ENCODE measurements at places on chromosomes 3 and 15.
A peak's percentile ranks its signal among the peaks of the same experiment; 100 is the strongest.

DNA sequence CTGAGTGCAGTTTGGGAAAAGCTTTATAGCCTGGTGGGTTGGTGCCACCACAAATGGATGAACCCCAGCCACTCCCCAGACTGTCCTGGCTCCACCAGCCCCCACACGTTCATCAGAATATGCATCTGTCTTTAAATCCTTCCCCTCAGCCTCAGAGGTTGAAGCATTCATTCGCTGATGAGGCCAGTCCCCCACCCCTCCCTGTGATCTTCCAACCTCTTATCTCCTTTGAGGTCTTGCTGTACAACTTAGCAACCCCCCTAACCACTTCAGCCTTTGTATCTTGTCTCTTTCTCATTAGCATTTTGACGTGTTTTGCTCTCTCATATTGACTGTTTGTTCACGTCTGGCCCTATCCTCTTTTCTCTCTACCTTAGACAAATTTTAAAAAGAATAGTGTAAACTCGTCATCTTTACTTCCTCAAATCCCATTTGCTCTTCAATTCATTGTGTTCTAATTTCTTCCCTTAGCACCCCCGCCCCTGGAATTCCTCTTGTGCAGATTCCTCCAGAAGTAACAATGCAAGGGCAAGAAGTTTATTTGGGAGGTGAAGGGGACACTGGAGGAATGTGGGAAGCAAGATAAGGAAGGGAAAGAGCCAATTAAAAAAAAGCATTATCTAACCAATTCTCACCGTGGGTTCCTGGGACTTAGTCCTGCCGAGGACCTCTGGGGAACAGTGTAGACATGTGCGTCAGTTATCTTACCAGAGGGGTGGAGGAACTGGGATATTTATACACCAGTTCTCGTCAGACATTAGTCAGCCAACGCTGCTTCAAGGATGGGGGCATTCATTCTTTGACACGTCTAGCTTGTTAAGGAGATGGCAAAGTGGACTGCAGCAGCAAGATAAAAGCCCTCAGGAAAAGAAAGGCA, 38.6 kb downstream of the MOBP start:
- no peak for DNase-seq

DNA sequence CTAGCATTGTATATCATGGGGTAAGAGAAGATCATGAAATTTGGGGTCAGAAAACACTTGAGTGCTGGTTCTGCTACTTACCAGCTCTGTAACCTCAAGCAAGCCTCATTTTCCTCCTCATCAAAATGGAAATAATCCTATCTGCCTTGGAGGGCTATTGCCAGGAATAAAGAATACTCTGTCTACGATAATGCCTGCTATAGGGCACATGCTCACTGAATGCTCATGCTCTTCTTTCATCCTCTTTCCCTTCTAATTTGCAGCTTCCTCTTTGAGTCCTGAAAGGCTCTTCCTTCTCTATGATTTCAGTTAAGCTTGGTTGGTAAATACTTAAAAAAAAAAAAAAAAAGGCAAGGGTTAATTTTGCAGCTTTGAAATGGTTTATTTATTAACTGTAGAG, 12.8 kb downstream of the RTP1 start:
- no peak for DNase-seq

GRCh38 chr3:14460342-14461005, 58.1 kb downstream of the SLC6A6 start:
- no peak for DNase-seq

DNA sequence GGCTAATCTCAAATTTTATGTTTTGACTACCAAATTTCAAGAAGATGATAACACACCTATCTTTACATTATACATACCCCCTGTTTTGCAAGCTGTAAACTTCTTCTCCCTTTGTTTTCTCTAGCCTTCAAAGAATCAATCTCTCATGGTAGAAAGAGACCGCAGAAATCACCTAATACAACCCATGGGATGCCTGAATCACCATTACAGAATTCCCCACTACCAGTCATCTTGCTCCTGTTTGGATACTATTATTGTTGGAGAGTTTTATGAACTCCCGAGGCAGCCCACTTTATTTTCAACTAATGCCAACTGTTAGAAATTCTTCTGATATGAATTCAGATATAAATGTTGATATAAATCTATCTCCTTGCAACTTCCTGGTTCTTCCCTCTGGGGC, 110.9 kb downstream of the FRMD5 start:
- DNase-seq, result no peak

GRCh38 chr3:8505621-8506020, 4.0 kb downstream of the LMCD1 start:
- no peak for DNase-seq

DNA sequence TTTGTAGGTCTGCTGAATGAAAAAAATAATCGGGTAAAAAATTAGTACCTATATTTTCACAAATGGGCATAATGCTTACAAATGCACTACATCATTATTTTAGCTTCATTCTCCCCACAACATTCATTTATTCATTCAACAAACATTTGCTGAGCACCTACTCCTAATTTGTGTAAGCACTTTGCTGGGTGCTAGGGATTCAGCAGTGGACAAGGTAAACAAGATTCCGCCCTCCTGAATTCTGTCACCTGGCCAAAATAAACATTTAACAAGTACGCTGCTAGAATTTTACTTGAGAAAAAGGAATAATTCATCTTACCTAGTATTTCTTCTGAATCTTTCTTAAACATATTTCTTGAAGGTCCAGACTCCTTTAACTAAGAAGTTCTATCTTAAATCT, 72.1 kb downstream of the TIGIT start:
- DNase-seq, result no peak

GRCh38 chr15:70488002-70488605, 275.3 kb downstream of the UACA start:
- DNase-seq, result peak; percentile 83

DNA sequence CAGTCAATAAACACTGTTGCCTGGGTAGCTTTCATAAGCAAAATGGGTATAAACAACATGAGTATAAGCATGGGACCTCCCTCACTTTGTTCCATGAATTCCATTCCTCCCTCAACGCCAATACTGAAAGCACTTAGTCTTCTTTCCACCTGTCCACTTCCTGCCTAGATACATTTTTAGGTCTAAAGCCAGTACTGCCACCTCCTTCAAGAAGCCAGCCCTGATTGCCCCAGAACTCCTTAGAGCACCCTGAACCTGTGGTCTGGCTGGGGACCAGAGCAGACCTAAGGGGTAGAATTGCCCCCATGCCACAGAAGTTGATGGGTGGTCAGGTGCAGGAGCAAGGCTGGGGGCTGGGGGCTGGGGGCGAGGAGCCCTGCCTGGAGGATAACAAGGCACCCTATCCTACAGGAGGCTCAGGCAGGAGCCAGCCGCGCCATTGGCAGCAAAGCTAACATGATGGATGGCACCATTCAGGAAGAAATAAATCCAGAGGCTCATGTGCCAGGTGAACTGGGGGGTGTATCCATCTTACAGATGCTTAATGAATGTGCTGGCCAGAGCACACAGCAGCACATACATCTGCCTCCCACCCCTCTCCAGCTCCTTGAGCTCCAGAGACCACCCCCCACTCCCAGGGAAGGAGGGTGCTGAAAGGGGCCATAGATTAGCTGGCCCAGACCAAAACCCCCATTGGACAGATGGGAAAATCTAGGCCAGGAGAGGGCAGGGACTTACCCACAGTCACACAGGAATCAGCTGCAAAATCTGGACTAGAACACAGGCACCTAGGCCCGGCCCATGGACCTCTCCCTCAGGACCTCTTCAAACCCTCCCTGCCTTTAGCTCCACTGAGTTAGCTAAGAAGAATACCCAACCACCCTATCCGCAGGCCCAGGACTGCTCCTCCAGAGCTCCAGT, 113.8 kb upstream of the LINGO1 start:
- no peak for DNase-seq

- no peak for DNase-seq
These were observed 42.7 kb downstream of the STT3B start for GRCh38 chr3:31575448-31575847.

DNA sequence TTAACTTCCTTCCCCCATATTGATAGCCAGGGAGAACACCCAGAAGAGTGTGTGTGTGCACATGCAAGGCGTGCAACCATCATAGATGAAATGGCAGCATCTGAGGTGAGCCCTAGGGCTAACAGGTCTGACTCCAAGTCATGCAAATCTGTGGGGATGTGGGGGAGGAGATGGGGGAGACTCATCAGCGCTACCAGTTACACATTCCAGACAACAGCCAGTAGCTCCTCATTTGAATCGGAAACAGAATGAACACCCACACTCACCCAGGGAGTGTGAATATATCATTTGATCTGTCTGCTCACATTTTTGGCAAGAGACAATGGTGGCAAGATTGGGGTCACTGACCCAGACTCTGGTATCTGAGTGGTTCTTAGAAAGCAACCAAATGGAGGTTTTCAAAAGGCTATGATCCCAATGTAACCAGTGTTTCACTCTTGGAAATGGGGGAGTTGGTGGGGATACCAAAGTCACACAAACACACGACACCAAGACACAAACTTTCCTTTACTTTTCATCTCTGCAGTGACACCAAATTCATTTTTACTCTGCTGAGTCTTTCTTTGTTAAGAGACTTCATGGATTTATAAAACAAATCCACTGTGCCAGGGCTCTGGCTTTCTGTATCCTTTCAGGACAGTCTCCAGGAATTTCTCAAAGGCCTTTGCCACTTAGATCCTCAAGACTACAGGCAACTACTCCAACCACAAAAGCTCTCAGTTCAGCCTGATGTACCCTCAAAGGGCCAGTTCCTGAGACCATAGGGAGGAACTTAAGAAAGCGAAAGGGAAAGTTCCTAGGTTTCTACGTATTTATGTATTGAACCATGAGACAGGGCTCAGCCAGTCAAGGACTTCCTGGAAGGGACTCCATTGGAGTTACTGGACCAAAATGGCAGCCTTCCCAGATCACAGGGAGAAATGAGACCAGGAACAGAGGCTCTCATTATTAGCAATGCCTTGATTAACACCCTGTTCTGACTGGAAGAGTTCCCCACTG, 2.2 kb downstream of the CDCP1 start:
- DNase-seq, result no peak

- peak; percentile 25 for DNase-seq
These were observed 29.7 kb downstream of the EFCAB12 start for GRCh38 chr3:129398803-129399144.

Measured in tongue (tissue), 3 donors.